ENCODE measurements at places on chromosomes 5 and 9.

- DNase-seq, result no peak
Measured at GRCh38 chr9:76441551-76442322, 17.2 kb upstream of the GCNT1 start.

DNA sequence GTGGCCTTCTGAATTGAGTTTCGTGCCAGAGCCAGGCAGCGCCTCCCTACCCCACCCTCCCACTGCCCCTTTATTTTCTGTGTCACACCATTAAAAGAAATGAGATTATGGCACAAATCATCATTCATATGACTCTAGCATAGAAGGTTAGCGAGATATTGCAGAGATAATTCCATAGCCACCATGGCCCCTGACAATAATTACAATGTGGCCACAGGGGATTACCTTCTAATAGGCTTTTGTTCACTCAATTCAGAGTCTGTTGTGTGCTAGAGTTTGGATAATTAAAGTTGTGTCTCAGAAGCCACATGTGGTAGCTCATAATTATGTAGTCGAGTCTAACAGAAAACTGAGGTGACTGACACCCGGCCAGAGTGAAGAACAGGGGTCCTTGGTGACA lies 428.1 kb downstream of the ARHGEF28 start:
- DNase-seq, result no peak

GRCh38 chr5:104539618-104540350 lies 977.2 kb upstream of the NUDT12 start:
- DNase-seq, result no peak

- DNase-seq, result no peak
Measured at GRCh38 chr5:424301-425110, 18.5 kb upstream of the EXOC3 start.

GRCh38 chr5:8660133-8660893 lies 791.4 kb downstream of the MTRR start:
- no peak for DNase-seq

DNA sequence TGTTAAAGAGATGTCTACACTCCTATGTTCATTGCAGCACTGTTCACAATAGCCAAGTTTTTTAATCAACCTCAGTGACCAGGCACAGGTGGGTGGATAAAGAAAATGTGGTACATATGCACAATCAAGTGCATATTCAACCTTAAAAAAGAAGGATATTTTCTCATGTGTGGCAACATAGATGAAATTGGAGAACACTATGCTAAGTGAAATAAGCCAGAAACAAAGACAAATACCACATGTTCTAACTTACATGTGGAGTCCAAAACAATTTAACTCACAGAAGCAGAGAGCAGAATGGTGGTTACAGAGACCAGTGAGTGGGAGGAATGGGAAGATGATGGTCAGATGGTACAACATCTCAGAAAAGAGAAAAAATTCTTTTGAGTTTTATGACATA lies 31.8 kb downstream of the ANXA1 start:
- DNase-seq, result no peak

GRCh38 chr5:156109317-156110023 lies 217.5 kb upstream of the SGCD start:
- no peak for DNase-seq

- peak; percentile 23 for DNase-seq
Measured at GRCh38 chr9:11086561-11086960, 473.8 kb upstream of the PTPRD start.

DNA sequence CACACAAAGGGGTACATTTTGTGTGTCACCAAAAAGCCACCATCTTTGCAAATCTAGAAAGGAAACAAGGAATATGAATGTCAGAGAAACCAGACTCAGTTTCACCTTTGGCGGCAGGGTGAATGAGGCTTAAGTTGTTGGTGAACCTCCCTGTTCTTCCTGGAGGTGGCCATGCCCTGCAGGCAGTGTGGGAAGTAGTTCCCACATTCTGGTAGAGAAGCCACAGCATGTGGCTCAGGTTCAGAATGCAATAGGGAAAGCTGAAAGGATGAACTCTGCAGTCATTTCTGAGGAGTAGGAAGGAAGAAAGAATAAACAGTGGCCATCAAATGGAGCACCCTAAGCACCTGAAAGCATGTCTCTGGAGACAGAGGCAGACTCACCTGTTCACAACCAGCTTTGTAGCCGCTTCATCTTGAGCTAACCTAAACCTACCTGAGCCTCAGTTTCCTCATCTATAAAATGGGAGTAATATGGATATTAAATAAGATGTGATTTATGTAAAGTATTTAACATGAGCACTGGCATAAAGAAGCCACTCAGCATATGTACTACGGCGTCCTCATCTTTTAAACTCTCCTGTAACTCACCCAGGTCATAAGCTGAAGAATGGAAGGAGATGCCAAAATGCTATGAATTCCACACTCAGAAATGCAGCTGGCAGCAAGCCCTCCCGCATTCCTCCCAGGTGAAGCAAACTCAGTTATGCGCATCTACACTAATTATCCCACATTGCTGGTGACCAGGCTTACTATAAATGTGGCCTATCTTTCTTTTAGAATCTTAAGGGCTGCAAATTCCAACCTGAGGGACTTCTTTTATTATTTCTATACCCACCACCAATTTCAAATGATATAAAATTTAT lies 86.0 kb downstream of the ZNF608 start:
- no peak for DNase-seq

DNA sequence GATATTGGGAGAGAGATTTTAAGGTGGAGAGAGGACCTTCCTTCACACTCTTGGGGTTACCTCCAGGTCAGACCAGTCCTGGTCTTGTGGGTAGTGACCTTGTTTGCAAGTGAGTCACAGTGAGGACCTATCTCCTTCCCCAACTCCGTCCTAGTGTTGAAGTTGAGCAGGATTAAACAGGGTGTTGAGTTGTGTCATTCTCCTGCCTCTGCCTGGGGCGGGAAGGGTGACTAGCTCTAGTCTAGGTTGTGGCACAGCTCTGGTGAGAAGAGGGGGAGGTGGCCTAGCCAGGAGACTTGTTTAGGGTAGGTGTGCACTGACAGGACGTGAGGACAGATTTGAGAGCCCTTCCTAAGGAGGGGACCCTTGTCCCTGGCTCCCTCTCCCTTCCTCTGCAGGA lies 119.6 kb upstream of the PITX1 start:
- no peak for DNase-seq

DNA sequence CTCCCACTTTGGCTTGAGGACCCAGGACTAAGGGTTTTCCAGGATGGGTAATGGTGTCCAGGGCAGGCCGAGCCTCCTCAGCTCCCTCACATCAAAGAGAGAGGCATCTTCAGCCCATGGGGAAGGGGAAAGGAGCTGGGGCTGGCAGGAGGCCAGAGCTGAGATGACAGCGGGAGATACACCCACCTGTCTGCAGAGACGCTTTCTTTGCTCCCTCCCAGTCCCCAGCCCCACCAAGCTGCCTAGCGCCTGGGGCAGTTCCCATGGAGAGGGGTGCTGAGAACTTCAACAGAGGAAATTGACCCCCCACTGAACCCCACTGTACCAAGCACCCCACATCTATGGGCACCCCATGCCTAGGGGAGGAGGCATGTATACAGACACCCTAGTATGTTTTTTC lies 10.6 kb downstream of the PCDH1 start:
- no peak for DNase-seq

GRCh38 chr5:93708442-93708841 lies 33.0 kb downstream of the POU5F2 start:
- no peak for DNase-seq

GRCh38 chr5:112876362-112876761 lies 15.3 kb downstream of the SRP19 start:
- no peak for DNase-seq

DNA sequence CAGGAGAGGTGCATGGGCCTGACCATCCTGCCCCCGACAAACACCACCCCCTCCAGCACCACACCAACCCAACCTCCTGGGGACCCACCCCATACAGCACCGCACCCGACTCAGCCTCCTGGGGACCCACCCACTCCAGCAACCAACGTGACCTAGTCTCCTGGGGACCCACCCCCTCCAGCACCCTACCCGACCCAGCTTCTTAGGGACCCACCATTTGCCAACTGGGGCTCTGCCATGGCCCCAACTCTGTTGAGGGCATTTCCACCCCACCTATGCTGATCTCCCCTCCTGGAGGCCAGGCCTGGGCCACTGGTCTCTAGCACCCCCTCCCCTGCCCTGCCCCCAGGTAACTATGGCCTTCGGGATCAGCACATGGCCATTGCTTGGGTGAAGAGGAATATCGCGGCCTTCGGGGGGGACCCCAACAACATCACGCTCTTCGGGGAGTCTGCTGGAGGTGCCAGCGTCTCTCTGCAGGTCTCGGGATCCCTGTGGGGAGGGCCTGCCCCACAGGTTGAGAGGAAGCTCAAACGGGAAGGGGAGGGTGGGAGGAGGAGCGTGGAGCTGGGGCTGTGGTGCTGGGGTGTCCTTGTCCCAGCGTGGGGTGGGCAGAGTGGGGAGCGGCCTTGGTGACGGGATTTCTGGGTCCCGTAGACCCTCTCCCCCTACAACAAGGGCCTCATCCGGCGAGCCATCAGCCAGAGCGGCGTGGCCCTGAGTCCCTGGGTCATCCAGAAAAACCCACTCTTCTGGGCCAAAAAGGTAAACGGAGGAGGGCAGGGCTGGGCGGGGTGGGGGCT lies 4.6 kb downstream of the CEL start:
- DNase-seq, result no peak

DNA sequence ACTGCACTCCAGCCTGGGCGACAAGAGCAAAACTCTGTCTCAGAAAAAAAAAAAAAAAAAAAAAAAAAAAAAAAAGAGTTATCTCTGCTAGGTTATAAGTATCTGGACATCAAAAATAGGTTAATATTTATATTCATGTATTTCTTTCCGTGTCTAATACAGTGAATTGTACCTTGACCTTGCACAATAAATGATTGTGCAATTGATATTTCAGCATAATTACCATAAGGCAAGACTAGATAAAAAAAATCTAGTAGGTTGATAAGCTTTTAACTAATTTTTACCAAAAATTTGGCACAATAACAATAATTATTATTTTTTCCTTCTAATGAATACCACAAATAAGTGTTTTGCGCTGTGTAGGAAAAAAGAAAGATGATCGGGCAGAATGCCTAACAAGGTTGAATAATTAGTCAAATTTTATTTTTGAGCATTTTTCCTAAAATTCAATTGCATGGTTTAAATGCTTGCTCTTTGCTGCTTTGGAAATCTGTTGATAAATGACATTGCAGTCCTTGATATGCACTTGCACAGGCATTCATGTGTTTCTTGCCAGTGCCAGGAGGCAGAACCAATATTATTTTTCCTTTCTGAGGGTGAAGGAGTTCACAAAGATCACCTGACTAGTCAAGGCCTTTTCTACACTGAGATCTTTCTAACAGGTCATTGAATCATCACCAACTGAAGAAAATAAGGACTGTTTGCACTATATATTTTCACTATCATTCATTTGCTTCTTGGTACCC lies 127.5 kb downstream of the ARRDC3 start:
- DNase-seq, result no peak

DNA sequence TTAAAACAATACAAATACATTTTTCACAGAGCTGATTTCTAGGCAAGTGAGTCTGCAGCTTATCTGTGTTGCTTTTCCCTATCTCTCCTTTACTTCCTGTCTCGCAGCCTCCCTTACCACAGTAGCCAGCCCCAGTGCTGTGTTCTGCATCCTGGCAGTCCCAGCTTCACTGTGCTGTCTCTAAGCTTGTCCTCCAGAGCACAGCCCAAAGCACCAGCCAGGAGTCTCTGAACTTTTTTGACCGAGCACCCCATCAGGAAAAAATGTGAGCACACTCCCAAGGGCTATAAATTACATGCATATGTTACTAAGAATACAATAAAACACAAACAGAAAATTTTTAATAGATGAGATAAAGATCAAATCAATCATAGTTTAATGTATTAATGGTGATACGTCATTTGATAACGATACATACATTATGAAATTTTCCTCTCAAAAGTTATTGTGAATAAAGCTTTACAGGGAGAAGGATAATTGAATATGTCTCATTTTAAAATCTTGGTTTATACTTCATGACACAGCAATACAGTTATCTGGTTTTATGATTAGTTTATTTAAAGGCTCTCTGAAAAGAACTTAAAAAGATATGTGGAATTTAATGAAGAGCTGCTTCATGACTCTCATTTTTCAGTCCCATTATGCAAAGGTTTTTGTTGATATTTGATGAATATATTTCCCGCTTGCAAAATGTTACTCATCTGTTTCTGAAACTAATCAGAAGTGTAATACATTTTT lies 7.3 kb upstream of the RHOBTB3 start:
- DNase-seq, result no peak

DNA sequence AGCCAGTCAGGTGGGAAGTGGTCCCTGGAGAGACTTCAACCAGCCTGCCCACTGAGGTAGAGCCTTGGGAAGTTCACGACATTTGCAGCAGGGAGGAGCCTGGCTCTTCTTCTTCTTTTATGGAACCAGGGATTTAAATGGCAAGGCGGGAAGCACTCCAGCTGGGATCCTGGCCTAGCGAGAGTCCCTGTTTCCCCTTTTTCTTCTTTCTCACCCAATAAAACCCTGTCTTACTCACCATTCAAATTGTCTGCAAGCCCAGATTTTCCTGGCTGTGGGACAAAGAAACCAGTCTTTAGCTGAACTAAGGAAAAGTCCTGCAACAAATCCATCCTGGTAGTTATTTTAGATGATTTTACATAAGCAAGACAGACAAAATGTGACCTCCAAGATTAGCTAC lies 503.7 kb downstream of the CDH10 start:
- DNase-seq, result peak; percentile 49

DNA sequence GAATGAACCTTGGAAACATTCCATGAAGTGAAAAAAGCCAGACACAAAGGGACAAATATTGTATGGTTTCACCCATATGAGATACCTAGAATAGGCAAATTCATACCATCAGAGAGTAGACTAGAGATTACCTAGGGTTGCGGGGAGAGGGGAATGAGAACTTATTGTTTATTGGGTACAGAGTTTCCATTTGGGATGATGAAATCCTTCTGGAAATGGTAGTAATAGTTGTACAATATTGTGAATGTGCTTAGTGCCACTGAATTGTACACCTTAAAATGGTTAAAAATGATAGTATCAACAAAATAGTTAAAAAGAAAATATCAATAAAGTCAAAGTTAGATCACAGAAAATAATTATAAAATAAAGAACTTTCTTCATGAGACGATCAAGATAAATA lies 25.5 kb downstream of the CATSPER3 start:
- no peak for DNase-seq

GRCh38 chr9:101254733-101255433 lies 129.9 kb downstream of the BAAT start:
- no peak for DNase-seq

DNA sequence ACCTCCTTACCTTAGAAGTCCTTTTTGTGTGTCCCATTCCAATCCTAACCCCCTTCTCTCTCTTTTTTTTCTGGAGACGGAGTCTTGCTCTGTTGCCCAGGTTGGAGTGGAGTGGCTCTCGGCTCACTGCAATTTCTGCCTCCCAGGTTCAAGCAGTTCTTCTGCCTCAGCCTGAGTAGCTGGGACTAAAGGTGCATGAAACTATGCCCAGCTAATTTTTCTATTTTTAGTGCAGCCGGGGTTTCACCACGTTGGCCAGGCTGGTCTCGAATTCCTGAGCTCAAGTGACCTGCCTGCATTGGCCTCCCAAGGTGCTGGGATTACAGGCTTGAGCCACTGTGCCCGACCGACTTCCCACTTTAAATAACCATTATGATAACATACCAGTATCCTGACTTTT lies 17.5 kb downstream of the TMEM38B start:
- no peak for DNase-seq

GRCh38 chr5:63125862-63126261 lies 547.2 kb downstream of the LRRC70 start:
- peak; percentile 11 for DNase-seq

GRCh38 chr9:122095010-122095767 lies 2.1 kb upstream of the TTLL11 start:
- no peak for DNase-seq
